Stimulated activated CD4-positive, alpha-beta T cell treated with anti-CD3 and anti-CD28 coated beads, Interleukin-1b, Interleukin-23, amount 100 ng/mL, for 24 hours (primary cell): ENCODE measurements at places on chromosomes 1 and 21.
A peak's percentile ranks its signal among the peaks of the same experiment; 100 is the strongest.

DNA sequence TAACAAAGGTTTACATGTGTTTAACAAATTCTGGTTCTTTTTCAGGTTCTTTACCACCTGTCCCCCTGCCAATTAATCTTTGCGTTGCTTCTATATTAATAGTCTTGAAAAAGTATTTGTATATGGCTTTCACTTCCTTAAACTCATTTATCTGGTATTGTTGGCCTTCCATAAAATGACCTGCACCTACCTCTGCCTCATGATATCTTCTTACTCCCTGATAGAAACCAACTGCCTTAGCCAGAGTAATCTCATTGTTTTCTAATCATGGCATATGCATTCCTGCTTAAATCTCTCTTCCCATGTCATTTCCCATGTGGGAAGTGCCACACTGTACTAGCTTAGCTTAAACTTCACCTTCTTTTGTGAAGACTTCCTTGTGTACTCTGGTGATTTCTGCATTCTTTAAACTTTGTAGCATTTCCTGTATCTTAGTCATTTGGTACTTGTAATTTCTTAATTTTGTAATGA, 8.7 kb downstream of the SMG7 start:
- DNase-seq: no peak

GRCh38 chr1:80582980-80583379, 1217.8 kb upstream of the ADGRL2 start:
- DNase-seq: no peak

- no peak for DNase-seq
These were observed 27.0 kb upstream of the PRELP start for GRCh38 chr1:203448521-203449061.

- DNase-seq: no peak
These were observed 44.5 kb downstream of the PHTF1 start for GRCh38 chr1:113714606-113715269.

- DNase-seq: no peak
These were observed 91.4 kb downstream of the LYST start for GRCh38 chr1:235775246-235775860.

- no peak for DNase-seq
These were observed 43.8 kb downstream of the STPG1 start for GRCh38 chr1:24369801-24370200.

- no peak for DNase-seq
These were observed 181.1 kb upstream of the APP start for GRCh38 chr21:26351661-26352060.

DNA sequence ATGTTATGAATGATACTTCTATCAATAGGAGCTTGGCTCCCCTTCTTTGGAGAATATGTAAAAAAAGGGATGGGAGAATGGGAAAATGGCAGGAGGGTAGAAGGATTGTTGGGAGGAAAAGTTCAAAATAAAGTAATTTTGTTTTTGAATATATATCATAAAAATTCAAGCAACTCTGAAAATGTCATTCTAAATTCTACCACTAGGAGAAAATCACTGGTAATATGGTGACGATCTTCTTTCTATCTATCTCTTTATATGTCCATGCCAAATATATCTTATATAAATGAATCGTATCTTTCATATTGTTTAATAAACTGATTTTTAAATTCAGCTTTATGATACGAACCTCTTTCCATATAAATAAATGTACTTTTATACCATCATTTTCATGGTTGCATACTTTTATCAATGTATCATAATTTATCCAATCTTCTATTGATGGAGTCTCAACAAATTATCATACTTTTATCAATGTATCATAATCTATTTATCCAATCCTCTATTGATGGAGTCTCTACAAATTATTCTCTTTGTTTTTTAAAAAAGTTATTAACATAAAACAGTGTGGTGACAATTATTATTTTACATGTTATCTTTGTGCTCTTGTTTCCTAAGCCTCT, 73.7 kb upstream of the MARK1 start:
- no peak for DNase-seq

GRCh38 chr1:198373376-198373775, 167.1 kb downstream of the ATP6V1G3 start:
- no peak for DNase-seq

DNA sequence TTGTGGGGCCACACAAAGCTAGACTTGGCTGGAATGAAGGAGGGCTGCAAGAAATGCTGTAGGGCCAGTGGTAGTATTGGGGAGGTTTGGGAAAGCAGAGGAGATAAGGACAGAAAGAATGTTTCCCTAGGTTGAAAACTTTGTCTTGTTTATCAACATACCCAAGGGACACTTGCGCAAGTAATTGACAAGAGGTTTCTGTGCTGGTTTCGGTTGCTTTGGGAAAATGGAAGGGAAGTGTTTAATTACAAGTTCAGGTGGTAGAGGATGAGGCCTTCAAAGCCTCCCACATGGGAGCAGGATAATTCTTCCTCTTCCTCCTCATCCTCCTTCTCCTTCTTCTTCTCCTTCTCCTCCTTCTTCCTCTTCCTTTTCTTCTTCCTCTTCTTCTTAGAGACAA, 182.1 kb upstream of the LMO4 start:
- DNase-seq: no peak

- no peak for DNase-seq
These were observed 26.2 kb upstream of the HHAT start for GRCh38 chr1:210302501-210302900.

DNA sequence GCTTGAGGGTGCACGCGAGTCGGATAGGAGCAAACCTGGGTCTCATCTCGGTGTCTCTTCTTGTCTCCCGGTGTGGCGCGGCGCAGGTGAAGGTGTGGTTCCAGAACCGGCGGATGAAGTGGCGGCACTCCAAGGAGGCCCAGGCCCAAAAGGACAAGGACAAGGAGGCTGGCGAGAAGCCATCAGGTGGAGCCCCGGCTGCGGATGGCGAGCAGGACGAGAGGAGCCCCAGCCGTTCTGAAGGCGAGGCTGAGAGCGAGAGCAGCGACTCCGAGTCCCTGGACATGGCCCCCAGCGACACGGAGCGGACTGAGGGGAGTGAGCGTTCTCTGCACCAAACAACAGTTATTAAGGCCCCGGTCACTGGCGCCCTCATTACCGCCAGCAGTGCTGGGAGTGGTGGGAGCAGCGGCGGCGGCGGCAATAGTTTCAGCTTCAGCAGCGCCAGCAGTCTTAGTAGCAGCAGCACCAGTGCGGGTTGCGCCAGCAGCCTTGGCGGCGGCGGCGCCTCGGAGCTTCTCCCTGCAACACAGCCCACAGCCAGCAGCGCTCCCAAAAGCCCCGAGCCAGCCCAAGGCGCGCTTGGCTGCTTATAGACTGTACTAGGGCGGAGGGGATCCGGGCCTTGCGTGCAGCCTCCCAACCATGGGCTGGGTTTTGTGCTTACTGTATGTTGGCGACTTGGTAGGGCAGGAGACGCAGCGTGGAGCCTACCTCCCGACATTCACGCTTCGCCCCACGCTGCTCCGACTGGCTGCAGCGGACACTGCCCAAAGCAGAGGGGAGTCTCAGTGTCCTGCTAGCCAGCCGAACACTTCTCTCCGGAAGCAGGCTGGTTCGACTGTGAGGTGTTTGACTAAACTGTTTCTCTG, 5.1 kb downstream of the HLX start:
- DNase-seq: no peak

DNA sequence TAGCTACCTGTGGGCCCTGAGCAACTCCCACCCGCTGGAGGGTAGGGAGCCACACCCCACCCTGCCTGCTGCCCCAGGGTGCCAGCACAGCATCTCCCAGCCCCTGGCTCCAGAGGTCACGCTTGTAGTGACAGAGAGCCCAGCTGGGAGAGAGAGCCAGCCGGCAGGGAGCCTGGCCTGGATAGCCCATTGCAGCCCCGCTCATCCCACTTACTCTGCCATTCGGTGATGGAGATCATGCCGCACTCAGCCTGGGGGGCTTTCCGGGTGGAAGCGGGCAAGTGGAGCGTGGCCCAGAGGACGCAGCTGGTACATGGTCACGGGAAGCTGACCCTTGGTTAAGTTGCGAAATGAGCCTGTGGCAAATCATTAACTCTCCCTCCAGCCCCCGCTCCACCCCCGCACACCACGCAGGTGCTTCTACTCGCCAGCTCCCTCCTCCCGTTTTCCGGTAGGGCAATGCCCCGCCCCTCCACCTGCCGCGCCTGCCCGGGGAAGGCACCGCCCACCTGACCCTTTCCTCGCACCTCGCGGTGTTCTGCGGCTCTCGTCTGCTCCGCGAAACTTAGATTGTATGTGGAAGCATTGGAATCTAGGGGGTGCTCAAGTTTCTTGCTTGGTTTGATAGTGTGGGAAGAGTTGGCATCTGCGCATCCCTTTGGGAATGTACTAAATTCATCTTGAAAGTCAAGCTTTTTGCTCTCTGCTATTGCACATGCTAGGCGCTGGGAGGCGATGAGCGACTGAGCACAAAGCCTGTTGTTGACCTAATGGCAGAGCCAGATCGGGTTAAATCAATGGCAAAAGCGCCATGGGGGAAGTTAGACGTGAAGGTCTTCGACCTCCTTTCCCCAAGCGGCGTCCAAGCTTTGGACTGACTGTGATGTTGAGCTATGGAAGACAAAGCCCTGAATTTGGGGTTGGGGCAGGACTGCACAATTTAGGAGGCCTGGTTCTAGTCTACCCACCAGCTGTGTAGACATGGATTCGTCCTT, at the start of gene GOLT1A:
TSS of gene GOLT1A (minus strand) at position 321 of the 995 bp plus-strand sequence. CDS start at position 239, 82 bp downstream.
- peak; percentile 41 for DNase-seq

DNA sequence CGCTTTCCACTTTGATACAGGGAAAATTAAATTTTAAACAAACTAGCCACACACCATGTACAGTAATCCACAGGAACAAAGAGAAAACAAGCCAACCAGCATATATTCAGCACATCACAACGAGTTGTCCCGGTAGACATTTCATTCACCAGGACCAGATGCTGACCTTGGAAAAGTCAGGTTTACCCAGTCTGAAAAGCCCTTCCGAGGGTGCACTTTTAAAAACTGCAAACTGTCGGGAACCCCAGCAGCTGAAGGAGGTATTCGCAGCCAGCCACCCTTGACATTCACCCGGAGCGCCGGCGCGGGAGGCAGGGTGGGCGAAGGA, 1.2 kb downstream of the MCOLN3 start:
- no peak for DNase-seq

- no peak for DNase-seq
These were observed 750 bp downstream of the SYNJ1 start for GRCh38 chr21:32726839-32727686.

DNA sequence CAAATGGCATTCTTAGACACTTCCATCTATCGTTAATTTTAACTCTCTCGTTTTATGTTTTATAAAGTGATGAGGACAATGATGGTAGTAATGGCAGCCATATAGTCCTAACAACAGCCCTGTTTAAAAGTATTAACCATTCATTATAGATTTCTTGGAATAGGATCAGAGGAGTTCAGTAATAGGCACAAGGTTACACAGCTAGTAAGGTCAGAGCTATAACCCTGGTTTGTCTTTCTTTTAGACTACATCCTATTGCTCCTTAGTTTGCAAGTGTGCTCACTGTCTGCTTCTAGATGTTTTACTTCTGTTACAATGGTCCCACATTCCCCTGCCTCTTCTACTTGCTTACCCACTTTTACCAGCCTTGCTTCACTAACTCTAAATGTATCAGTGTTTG, 50.9 kb downstream of the TLCD4 start:
- no peak for DNase-seq

GRCh38 chr1:160161965-160162705, 10.7 kb downstream of the ATP1A4 start:
- DNase-seq: no peak

GRCh38 chr21:34820051-34820450, 151.3 kb downstream of the CLIC6 start:
- no peak for DNase-seq

DNA sequence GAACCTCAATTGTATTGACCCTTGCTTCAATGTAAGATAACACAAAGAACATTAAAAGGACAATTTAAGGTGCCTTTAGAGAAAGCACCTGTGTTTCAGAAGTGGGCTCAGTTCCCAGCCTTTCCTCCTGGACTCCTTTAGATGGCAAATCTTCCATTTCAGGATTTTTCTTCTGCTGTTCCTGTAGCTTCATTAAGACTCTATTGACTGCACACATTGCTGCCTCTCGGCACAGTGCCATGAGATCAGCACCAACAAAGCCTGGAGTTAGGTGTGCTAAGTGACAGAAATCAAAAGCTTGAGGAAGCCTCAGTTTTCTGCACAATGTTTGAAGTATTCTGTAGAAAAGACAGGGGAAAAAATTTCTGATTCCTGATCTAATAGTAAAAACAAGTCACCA, 40.6 kb downstream of the NVL start:
- no peak for DNase-seq

- DNase-seq: no peak
These were observed 206.4 kb upstream of the PTGFR start for GRCh38 chr1:78284354-78284753.

GRCh38 chr1:63557365-63557987, 34.2 kb downstream of the EFCAB7 start:
- no peak for DNase-seq

GRCh38 chr1:204266504-204267034, 52.8 kb upstream of the GOLT1A start:
- DNase-seq: no peak
